ENCODE measurements at places on chromosomes 7 and 10.
A peak's percentile ranks its signal among the peaks of the same experiment; 100 is the strongest.

GRCh38 chr10:128047991-128048818 is 78.0 kb downstream of the MKI67 start:
- peak; percentile 30 for DNase-seq

GRCh38 chr10:18523025-18523424 is 128.4 kb downstream of the NSUN6 start:
- DNase-seq: no peak

- DNase-seq: no peak
These were observed 9.2 kb downstream of the GDF2 start for GRCh38 chr10:47331491-47331890.

DNA sequence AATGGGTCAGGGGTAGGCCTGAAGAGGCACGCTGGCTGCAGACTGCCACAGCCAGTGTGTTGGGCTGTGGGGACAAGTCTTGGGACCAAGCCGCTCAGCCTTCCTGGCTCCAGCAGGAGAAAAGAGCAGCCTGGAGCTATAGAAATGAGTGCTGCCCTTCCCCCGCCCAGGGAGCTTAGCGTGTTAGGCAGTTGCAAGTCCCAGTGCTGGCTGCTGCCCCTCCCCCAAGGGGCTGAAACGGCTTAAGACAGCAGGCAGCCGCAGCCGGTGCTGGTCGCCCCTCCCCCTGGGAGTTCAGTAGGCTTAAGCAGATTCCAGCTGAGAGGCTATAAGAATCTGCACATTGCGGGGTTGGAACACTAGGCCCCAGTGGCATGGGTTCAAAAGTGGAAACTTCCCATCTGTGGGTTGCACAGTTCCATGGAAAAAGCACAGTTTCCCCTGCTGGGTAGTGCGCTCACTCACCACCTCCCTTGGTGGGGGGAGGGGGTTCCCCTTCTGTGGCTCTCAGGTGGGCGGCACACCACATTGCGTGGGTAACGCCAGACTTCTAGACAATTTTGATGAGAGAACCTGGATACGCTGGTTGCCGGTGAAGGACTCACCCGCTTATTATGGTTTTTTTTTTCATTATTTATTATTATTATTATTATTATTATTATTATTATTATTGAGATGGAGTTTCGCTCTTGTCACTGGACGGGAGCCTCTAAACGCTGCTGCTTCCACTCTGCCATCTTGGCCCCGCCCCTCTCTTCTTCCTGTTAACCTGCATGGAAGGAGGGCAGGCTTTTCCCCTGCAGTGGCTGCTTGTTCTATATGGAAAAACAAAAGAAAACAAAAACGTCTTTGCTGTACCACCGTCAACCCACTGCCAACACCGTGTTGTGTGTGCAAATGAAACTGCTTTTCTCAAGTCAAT is 151.1 kb downstream of the CXCL12 start:
- DNase-seq: peak; percentile 3

DNA sequence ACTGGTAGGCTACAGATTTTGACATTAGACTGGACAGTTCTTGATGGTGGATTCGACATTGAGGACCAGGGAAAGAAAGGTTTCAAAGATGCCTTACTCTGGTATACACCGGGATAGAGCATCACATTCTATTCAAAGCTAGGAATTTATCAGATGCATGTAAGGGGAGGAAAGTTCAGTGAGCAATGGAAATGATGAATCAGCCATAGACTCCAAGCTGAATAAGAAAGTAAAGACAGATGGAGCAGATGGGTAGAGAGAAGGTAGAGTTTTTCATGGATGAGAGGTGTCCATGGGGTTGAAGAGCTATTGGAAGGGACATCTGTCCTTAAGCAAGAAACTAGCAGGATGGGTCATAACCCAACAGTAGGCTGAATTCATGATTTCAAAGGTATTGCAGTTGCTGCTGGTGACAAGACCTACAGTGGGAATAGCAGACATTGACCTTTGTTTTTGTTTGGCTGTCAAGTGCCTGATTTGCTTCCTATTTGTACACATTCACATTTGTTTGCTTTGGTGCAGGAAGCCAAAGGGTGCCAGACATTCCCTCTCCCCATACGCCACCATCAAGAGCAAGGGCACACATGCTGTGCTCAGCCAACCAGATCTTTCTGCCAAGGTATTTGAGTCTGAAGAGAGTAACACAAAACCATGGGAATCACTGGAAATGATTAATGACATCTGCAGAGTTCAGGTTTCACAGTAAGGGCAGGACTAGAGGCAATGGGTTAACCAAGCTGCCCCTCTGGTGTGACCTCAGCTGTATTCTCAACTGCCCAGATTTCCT is 8.6 kb upstream of the CACUL1 start:
- peak; percentile 19 for DNase-seq

GRCh38 chr7:86407291-86407690 is 236.4 kb upstream of the GRM3 start:
- DNase-seq: no peak

- DNase-seq: no peak
These were observed 265.9 kb upstream of the NRP1 start for GRCh38 chr10:33600381-33600780.

GRCh38 chr7:107027208-107027607 is 17.3 kb upstream of the PRKAR2B start:
- DNase-seq: no peak

GRCh38 chr10:61321041-61321857 is 131.9 kb downstream of the TMEM26 start:
- DNase-seq: no peak

DNA sequence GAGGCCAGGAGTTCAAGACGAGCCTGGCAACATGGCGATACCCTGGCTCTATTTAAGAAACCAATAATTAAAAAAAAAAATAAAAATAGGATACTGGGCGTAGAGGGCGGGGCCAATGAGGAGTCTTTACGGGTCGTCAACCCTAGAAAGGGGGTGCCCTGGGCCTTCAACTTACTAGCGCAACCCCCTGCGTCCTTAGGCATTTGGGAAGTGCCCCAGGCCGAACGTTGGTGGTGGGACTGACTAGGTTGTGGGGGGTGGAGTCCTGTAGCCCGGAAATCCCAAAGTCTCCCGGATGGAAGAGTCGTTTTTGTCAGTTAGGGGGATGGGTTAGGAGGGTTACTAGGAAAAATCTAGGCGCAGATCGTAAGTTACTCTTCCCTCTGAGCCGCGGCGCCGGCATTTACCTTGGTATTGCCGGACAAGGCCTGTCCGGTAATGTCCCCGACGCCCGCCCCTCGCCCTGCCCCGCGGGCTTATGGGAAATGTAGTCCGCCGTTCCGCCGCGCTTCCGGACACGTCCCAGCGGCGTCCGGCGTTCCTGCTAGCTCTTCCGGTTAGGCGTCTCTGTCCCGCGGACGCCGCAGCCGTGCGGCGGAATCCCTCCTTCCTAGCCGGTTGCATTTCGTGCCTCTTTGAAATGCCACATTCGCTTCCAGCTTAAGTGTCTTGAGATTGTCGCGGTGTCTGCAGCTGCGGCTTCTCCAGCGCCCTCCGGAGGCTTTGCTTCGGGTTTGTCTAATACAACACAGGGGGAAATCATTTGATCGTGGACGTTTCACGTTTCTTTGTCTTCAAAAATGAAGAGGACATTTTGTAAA is 1.3 kb upstream of the ACBD5 start:
- peak; percentile 84 for DNase-seq

All from NCI-H2171 (cell line).